ENCODE measurements at places on chromosomes 13 and 19. TPM values are rescaled to one million over a fixed set of nuclear protein-coding genes. Genes with fewer than 3 reads are reported as not detected.

NRTN gene
- total RNA-seq, result 2.7 TPM

CD70 gene
- 2.6 TPM for total RNA-seq

FCER2 gene
- total RNA-seq, result 0.50 TPM

SUGT1 gene
- 42.3 TPM for total RNA-seq

CPT1C gene
- 3.8 TPM for total RNA-seq

UGGT2 gene
- total RNA-seq, result 18.0 TPM

ZNF865 gene
- total RNA-seq, result 16.5 TPM

- no peak for DNase-seq
These were observed 89.9 kb downstream of the CDK8 start for GRCh38 chr13:26343816-26344215.

- DNase-seq, result no peak
These were observed 34.7 kb downstream of the TMEM255B start for GRCh38 chr13:113793718-113794085.

- peak; percentile 60 for DNase-seq
These were observed 514 bp downstream of the PRKACA start for GRCh38 chr19:14116918-14117578.

DNA sequence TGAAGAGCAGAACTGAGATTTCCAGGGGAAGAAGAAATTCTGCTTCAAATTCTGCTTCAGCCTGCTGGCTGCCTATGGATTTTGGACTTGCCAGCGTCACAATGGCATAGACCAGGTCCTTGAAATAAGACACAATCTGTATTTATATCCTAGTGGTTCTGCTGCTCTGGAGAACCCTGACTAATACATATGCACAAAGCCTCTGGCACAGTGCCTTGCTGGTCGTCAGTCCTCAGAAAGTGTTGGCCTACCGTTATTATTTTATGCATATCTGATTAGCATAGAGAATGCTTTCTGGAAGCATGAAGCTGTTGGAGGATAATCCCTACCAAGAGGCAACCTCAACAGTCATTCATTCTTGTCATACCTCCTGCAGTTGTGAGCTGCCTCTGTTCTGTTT lies 213.7 kb downstream of the B3GLCT start:
- DNase-seq, result no peak

DNA sequence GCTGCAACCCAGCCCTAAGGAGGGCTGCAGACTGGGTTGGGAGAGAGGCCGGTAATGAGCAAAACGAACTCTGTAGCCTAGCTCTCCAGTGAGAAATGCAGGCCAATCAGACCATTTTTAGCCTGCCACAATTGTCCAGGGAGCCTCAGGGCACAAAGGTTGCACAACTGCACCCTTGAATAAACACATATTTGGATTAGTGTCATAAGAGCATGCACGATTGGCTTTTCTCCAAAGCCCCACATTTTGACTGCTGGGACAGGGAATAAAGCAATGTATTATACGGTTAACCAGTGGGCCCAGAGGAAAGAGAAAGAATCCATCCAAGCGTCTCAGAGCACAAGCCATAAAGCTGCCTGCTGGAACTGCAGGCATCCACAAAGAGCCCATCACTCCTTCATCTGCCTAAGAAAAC lies 729.4 kb upstream of the SGCG start:
- no peak for DNase-seq

GRCh38 chr19:5642204-5642603 lies 19.3 kb downstream of the SAFB start:
- no peak for DNase-seq

DNA sequence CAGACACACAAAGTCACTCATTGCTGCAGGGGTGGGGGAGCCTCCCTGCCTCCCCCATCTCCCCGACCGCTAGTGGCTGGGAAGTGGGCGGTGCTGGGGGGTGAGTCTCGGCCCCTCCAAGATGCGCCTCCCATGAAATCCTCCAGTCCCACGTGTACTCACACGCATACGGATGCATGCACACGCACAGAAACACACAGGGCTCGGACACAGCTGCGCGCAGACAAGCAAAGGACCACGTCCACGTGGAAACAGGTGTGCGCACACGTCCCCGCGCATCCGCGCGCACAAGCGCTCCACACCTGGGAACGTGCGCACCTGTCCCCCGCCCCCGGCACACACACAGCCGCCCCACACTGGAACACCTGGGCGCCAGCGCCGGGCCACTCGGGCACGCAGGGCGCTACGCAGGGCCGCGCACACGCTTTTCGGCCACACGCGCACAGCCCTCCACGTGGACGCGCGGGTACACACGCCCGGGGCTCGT lies 687 bp downstream of the MATK start:
- no peak for DNase-seq

DNA sequence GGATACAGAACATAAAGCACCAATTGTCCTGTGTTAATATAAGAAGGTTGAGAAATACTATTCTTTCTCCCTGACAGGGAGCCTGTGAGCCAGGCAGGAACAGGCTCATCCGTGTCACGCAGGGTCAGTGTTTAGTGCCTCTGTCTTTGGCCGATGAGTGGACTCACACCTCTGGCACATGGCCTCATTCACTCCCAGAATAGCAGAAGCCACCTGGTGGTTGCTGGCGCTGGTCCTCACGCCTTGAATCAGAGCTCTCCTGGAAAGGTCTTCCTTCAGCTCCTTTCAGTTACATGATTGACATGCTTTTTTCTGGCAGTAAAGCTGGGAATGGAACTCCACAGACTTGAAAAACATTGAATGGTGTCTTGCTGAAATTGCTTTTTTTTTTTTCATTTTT lies 28.1 kb upstream of the SIAH3 start:
- no peak for DNase-seq

DNA sequence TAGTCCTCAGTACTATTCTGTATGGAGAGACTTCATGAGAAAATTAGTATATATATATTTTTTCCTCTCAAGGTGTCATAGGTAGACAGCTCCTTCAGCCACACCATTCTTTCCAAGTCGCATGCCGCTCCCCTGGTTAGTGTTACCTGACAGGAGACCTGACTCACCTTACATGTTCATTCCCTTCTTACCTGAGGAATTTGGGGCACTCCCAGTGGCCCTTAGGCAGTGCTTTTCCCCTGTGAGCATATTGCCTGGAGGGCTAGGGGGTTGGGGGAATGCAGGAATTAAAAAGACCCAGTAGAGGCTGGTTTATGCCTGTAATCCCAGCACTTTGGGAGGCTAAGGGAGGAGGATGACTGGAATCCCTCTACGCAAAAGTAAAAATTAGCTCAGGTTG lies 9.0 kb upstream of the ACTN4 start:
- DNase-seq, result no peak

DNA sequence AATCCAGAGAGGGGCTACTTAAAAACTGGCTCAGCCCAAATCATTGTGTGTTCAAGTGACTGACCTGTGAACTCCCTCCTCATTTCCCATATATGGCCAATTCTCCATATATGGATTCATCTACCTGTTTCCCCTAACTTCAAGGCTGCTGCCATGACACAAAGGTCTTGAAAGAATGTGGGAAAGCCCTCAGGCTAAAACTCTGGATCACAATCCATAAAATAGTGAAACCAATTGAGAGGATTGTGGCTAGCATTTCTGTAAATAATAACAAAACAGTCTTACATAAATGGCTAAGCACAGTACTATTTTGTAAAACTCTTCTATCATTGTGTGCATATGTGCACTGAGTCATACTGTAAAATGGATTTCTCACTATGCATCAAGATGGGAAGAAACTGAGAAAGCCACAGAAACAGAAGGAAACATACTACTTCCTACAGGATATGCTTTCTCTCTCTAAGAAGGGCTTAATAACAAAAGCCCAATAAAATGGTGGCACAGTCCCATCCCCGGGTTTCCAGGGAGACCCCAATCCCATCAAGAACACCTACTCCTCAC lies 80.5 kb downstream of the FOXO1 start:
- DNase-seq, result no peak

- DNase-seq, result no peak
These were observed 1.1 kb downstream of the GJA3 start for GRCh38 chr13:20159646-20160305.

GRCh38 chr13:105665284-105665683 lies 870.2 kb downstream of the EFNB2 start:
- DNase-seq, result no peak

DNA sequence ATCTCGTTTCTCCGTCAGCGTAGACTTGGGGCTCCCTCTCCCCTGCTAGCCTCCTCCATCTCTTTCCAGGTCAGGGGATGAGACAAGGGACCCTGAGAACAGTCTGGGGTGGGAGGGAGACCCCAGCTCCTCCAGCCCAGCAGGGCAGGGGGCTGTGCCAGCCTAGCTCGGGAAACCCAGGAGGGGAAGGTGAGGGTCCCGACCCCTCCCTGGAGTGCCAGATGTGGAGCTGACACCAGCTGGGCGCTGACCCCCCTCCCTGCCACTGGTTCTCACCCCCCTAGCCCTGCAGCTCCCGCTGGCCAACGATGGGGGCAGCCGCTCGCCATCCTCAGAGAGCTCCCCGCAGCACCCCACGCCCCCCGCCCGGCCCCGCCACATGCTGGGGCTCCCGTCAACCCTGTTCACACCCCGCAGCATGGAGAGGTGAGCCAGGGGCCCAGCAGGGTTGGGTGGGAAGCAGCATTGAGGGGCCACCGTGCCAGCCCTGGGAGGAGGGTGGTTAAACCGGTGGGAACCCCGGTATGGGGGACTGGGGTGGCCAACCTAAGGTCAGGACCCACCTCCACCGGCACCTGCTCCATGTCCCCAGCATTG lies 5.1 kb upstream of the TGFBR3L start:
- DNase-seq, result peak; percentile 40

DNA sequence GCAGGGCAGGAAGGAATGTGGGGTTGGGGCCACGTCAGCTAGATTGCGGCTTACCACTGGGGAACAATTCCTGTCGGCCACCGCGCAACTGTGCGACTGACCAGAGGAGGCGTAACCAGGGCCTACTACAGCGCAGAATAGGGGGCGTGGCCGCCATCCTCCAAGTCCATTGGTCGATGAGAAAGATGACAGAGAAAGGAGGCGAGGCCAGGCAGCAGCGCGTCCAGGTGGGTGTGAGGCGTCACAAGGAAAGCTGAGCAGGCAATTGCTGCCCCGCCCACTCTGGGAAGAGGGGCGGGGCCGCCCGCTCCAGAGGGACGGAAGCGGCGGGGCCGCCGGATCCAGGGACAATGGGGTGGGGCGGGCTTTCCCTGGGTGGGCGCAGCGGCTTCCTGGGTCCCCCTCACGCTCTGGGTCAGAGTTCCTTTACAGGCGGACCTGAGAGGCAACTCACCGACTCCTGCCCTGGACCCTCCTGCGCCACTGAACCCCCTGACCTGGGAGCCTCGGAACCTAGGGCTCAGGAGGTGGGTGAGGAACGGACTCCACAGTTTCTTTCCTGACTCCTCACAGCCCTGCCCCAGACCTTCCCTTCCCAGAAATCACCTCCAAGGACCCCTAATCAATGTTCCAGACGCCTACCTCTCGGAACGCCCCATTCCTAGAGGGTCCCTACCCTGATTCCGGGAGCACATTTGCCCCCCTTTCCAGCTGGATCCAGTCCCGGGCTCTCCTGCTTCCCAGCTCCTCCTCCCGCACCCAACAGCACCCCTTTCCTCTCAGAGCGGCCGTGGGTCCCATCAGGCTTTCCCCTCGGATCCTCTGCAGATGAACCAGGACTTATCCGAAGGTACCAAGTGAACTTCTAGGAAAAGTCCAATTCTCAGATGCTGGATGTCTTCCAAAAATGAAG lies 101.5 kb upstream of the ZNF492 start:
- peak; percentile 68 for DNase-seq

DNA sequence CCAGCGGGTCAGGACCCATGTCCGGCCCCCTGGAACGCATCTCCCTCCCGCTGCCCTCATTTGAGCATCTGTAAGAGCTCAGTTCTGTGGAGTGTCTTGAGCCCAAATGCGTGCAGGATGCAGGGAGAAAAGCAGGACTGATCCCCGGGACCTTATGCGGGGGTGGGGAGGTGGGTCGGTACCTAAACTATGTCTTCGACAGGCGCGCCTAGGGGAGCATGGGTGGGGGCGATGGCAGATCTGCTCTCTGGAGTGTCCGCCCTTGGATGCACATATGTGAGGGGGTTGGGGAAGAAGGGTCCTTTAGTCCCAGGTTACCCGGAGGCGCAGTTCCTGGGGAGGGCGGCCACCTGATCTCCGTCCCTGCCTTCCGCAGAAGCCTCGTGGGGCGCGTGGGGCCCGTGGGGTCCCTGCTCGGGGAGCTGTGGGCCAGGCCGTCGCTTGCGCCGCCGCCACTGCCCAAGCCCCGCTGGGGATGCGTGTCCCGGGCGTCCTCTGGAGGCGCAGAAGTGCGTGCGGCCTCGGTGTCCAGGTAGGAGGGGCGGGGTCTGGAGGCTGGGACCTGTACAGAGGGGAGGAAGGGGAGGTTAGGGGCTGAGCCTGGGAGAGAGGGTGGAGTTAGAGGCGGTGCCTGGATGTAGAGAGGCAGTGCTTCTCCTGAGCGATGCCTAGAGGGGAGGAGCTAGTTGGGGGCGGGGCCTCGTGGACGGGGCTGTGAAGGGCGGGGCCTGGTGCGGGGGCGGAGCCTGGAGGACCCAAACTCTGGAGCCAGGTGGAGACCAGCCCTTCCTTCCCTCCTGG lies 2.9 kb downstream of the CILP2 start:
- peak; percentile 65 for DNase-seq

DNA sequence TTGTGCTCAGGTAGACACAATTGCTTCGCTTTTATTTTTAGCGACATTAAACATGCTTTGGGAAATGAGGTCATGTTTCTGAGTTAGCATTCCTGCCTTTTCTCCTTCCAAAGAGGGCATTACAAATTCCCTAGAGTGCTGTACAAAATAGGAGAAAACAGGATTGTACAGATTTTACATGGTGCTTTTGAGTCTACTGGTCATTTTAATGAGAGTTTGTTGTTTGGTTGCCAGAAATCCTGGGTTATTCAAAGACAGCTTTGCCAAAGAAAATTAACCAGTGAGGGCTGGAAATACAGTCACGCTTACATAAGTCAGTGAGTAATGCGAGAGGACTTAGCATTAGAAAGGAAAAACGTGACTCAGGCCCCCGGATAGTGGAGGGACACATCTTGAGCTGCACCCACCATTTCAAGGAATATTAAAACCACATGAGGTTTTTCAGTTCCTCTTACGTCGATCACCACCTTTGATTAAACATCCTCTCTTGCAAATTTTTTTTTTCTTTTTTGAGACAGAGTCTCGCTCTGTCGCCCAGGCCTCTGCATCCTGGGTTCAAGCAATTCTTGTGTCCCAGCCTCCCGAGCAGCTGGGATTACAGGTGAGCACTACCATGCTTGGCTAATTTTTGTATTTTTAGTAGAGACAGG lies 55.4 kb downstream of the SACS start:
- no peak for DNase-seq

All from lower lobe of right lung (tissue), 2 donors.